ENCODE measurements at places on chromosomes 2 and 18.

DNA sequence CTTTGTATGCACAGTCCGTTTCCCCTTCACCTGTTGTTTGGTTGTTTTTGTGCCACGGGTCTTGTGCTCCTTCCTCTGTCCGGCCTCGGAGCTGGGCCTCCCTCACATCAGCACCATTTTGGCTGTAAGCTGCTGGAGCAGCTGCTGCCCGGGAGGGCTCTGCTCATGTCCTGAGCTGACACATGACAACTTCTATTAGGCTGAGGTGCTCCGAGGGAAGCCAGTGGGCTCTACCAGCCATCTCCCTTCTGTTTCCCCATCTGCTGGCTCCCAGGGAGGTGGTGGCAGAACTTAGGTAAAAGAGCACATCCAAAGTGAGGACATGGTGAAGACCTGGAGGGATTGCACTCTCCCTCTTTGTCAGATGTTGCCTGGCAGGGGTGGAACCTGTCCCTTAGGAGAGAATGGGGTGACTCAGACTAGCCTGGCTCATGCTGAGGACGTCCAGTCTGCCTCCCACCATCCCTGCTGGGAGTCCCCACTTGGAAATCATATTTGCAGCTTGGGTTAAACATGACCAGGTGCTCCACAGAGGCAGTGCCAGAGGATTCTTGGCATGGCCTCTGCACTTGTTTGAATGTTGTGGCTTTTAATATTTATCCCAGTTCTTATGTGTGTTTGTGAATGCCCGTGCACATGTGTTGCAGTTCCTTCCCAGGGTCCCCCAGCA, 49.8 kb upstream of the TNP1 start:
- no peak for DNase-seq

DNA sequence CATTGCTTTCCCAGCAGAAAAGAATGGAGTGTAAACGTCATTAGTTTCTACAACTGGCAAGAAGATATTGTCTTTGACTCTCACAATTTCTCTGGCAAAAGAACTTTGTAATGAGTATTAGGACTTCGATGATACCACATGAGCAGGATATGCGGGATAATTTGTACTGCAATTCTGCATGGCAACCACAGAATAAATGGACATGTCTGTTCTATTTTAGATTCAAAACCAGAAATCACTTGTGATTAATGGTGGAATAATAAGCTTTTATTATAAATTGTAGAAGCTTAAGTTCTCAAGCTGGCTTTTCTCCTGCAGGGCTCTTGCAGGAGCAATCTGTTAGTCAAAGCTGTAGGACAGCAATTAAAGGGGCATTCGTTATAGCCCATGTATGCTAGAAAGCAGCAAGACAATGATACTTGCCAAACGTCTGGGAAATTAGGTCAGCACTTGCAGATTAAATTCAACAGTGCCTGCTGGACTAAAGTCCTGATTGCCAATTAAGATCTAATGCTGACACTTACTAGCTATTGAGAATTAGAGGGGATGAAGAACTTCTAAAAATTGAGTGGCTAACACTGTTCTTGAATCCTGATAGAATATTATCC, 177.9 kb downstream of the PTH2R start:
- no peak for DNase-seq

- no peak for DNase-seq
These were observed 31.8 kb downstream of the TXNL1 start for GRCh38 chr18:56606618-56607017.

- no peak for DNase-seq
These were observed 13.3 kb downstream of the TUBB6 start for GRCh38 chr18:12321333-12321732.

All from KG1 (cell line).